A549 (cell line): ENCODE measurements at places on chromosomes 1 and 21.

DNA sequence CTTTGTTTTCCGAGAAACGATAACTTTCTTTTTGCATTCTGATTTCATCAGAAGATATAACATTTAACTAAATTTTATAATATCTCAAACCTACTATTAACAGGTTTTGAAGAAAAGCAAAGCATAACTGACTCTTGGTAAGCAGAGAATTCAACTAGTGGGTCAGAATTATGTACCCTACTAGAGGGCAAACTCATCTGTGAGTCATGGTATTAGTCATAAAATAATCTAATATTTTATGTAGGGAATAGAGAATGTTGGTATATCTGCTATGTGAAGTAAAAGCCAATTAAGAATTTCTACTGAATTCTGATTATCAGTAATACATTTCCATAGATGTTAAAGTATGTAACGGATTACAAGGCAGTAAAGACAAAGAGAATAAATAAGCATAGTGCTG, 56.8 kb downstream of the USP1 start:
- no peak for DNase-seq

GRCh38 chr1:198628067-198628455, 10.8 kb upstream of the PTPRC start:
- DNase-seq, result no peak

DNA sequence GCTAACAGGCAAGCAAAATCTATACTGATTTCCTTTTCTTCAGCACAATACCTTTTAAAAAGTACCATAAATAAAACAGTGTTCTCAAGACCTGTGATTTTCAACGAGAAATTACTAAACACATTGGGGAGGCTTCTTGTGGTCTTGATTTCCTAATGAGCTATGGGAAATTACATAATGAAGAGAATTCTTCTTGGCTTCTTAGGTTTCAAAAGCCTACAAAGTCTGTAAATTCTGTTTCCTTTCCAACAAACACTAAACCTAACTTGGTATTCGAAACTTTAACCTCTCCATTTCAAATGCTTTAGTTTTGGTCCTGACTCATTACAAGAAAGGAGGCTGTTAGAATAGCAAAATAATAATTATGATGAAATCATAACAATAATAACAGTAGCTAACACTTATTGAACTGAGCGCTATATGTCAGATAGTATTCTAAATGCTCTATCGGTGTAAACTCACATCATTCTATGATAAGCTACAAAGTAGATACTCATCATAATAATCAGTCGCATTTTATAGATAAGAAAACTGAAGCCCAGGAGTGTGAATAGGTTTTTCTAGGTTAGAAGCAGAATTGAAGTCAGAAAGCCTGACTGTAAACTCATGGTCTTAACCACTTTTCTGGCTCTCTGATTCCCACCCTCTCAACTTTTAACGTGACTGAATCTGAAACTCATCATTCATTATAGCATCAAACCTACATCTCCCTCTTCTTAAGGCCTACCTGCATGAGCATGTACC, 486.7 kb downstream of the SMYD3 start:
- no peak for DNase-seq

DNA sequence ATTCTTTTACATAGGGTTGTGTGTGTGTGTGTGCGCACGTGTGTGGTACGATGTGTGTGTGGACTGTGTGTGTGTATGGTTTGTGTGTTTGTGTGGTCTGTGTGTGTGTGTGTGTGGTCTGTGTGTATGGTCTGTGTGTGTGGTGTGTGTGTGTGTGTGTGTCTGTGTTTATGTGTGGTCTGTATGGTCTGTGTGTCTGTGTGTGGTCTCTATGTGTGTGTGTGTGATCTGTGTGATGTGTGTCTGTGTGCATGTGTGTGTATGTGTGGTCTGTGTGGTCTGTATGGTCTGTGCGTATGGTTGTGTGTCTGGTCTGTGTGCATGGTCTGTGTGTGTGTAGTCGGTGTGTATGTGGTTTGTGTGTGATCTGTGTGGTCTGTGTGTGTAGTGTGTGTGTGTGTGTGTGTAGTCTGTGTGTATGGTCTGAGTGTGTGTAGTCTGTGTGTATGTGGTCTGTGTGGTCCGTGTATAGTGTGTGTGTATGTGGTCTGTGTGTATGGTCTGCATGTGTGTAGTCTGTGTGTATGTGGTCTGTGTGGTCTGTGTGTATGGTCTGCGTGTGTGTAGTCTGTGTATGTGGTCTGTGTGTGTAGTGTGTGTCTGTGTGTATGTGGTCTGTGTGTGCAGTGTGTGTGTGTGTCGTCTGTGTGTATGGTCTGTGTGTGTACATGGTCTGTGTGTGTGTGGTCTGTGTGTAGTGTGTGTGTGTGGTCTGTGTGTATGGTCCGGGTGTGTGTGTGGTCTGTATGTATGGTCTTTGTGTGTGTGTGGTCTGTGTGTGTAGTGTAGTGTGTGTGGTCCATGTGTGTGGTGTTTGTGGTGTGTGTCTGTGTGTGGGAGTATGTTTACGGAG, 46.8 kb downstream of the RHOU start:
- no peak for DNase-seq

DNA sequence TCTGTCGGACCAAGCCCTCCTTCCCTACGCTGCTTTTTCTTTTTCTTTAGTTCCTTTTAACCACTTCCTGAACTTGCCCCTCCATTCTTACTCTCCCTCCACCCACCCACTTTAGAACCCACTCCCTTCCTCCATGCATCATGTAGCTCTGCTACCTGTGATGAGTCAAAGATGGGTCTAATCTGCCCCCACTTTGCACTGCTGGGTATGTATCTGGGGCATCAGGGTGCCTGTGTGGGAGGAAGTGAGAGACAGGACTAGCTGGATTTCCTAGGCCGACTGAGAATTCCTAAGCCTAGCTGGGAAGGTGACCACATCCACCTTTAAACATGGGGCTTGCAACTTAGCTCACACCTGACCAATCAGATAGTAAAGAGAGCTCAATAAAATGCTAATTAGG, 157.7 kb downstream of the SEC16B start:
- no peak for DNase-seq

GRCh38 chr1:235998812-235999211, 66.1 kb downstream of the NID1 start:
- no peak for DNase-seq

- no peak for DNase-seq
Observed at GRCh38 chr21:38341546-38342012, 84.8 kb downstream of the KCNJ15 start.

- DNase-seq, result no peak
Observed at GRCh38 chr1:196733091-196733970, 41.3 kb upstream of the CFHR3 start.

DNA sequence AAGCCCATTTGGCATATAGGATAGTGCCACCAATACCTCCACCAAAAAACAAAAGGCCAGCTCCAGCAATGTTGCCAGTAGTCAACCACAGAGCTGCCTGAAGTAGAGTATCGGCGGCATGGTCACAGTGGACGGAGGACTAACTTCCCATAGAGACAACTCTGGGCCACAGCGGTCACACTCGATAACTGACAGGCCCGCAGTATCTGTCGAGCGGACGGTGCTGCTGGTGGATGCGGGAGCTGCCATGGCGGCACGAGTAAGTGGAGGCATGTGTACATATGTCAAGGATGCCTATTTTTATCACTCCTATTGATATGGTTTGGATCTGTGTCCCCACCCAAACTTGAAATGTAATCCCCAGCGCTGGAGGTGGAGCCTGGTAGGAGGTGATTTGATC, 4.1 kb downstream of the KRTAP12-1 start:
- DNase-seq, result no peak

GRCh38 chr1:172277275-172277674, 143.2 kb upstream of the C1orf105 start:
- no peak for DNase-seq

DNA sequence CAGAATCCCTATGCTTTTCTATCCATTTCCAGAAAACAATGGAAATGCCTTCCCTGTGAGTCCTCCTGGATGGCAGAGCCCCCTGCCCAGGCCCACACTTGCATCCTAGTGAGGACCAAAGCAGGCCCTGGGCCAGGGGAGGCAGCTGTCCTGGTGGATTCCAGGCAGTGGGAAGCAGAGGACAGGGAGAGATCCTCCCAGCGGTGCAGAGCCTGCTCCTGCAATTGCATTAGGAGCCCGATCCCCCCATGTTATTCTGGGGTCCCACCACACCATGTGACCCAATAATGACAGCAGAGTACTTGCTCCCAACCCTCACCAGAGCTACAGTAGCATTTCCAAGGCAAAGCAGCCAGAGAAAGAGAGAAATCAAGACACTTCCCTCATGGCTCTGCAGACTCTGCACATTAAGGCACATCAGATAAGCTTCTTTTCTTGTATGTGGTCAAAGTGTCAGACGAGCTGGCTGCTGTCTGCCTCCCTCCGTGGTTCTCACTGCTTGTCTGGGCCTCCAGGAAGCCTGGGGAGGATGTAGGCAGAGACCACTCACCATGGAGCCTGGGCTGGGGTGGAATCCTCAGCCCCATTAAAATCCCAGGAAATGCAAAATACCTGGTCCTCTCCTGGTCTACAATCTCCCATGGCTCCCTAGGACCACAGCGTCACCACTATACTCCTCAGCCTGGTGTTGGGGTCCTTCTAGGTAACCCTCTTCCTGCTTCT, 54.9 kb upstream of the RUNX3 start:
- DNase-seq, result no peak

DNA sequence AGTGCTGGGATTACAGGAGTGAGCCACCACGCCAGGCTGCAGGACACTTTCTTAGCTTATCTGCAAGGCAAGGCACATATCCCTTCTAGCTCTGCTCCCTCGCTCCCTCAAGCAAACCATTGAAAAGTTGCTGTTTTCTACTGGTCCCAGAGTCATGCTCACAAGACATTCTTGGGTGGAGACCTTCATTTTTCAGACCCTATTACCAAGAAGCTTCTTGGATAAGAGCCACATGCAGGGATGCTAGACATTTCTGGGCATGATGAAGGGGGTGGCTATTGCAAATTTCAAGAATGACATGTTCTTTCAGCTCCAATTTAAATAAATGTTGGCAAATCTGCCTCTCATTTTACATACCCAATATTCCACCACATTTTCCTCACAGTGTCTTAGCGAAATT, 33.9 kb downstream of the CAPN9 start:
- DNase-seq, result no peak

GRCh38 chr1:156704930-156705320, 458 bp downstream of the CRABP2 start:
- DNase-seq, result peak; percentile 43

DNA sequence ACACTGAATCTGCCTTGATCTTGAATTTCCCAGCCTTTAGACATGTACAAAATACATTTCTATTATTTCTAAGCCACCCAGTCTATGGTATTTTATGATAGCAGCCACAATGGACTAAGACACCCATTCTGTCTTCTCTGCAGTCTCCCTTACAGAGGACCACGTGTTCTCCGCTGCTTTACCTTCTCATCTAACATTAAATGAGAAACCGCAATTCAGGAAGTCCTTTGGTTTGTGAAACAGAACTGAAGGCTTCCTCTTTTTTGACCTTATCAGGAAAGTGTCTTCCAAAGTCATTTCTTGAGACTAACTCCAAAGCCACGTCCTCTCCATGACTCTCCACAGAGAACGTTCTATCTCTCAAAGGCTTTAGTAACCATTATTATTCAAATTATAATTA, 560.1 kb downstream of the OMA1 start:
- DNase-seq, result no peak

DNA sequence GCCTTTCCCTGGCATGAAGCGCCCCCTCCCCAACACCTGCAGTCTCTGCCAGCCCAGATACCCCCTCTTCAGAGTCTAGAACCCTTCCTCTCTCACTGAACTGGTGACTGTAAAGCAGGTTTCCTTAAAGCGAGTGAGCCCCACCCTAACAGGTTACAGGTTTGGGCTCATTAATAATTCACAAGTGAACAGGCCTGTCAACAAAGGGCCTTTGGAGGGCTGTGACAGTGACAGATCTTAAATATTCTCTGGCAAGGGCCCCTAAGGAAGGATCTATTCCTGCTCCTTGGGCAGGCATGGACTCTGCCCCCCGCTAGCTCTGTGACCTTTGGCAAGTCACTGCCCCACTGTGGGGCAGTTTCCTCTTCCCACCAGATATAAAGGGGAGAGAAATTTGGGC, 5.6 kb upstream of the TTC39A start:
- DNase-seq, result no peak

GRCh38 chr1:240813720-240814119, 201.8 kb upstream of the GREM2 start:
- no peak for DNase-seq
